Activated T-cell treated with anti-CD3 and anti-CD28 coated beads for 1 hour (primary cell): ENCODE measurements at places on chromosomes 3 and 15.

DNA sequence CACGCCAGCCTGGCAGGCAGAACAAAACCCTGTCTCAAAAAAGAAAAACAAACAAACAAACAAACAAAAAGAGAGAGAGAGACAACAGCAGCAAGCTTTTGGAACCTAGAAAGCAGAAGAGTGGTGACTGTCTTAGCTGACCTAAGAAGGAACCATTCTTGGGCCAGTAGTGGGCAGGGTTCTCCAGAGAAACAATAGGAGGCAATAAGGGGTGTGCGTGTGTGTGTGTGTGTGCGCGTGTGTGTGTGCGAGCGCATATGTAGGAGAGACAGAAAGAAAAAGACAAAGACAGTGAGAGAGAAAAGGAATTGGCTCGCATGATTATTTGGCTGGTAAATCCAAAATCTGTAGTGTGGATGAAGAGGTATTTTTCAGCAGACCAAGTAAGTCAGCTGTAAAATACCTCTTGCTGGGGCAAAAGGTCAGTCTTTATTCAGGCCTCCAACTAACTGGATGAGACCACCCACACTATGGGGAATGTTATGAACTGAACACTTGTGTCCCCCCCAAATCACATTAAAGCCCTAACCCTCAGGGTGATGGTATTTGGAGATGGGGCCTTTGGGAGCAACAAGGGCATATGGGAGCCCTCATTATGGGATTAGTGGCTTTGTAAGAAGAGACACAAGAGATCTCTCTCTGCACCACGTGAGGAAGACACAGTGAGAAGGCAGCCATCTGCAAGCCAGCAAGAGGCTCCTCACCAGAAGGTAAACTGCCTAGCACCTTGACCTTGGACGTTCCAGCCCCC lies 15.1 kb upstream of the BLM start:
- DNase-seq: no peak

- DNase-seq: no peak
These were observed 6.4 kb downstream of the IFT57 start for GRCh38 chr3:108215871-108216270.

DNA sequence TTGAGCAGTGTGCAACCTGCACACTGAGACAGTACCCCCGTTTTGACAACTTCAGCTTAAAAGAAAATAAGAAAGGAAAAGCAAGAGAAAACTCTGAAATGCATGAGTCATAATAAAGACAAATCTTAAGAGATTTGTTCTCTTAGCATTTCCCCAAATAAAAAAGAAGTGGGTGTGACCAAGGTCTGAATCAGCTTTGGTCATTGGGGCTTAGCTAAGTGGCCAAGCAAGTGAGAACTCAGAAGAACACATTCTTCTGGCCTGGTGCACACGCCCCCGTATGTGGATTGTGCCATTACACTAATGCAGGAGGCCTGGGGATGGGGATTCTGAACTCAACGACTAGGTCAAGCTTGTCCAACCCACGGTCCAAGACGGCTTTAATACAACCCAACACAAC lies 56.9 kb upstream of the PDZRN3 start:
- DNase-seq: no peak

GRCh38 chr15:90309020-90309419 lies 43.1 kb upstream of the ZNF774 start:
- no peak for DNase-seq

GRCh38 chr3:17629400-17629799 lies 113.0 kb downstream of the TBC1D5 start:
- no peak for DNase-seq

DNA sequence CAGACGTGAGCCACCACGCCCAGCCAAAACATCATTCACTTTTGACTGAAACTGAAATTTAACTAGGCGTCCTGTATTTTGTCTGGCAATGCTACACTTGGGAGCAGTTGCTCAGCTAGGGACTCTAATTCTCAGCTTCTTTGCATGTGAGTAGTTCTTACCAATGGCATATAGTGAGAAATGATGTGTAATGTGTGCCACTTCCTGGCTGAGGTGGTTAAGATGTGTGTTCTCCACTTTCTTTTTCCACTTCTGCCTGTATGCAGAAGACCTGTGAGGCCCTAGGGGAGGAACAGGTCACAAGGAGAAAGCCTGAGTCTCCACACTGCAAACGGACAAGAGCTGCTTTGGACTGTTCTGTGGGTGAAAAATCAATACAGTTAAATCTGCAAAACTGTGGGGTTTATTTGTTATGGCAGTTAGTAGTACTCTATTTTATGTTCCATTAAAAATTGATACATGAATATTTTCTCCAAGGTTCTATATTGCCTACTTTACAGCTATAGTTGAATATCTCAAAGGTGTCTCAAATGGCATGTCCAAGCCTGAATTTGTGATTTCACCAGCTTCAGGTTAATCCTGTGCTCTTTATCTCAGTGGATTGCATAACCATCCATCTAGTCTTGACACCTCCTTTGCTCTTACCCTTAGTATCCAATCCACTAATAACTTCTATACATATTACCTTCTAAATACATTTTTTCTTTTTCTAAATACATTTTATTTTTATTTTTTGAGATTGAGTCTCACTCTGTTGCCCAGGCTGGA lies 59.3 kb downstream of the NR1D2 start:
- no peak for DNase-seq

GRCh38 chr3:118636841-118637240 lies 397.8 kb downstream of the IGSF11 start:
- DNase-seq: no peak

DNA sequence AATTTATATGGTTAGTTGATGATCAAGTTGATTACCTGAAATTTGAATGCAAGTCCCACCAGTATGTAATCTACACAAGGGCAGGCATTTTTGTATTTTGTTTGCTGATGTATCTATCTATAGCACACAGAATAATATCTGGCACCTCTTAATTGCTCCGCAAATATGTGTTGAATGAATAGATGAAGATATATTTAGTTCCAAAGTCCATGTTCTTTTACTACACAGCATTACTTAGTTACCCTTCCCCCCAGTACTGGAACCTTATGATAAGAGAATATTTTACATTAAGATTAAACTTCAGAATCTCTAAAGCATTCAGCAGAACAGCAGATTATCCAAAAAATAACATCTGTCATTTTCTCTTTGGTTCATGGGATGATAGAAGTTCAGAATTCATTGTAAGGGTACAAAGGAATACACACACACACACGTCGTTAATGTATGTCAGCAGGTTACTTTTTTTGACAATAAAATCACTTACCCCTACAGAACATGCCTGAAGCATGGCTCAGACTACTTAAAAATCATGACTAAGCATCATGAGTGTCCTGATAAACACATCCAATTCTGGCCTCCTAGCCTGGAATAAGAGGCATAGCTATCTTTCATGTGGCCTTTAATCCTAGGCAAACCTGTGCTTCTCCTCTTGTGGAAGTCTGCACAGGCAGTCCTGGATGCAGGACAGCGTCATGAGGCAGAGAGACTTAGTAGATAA lies 148.9 kb upstream of the TBC1D5 start:
- no peak for DNase-seq

DNA sequence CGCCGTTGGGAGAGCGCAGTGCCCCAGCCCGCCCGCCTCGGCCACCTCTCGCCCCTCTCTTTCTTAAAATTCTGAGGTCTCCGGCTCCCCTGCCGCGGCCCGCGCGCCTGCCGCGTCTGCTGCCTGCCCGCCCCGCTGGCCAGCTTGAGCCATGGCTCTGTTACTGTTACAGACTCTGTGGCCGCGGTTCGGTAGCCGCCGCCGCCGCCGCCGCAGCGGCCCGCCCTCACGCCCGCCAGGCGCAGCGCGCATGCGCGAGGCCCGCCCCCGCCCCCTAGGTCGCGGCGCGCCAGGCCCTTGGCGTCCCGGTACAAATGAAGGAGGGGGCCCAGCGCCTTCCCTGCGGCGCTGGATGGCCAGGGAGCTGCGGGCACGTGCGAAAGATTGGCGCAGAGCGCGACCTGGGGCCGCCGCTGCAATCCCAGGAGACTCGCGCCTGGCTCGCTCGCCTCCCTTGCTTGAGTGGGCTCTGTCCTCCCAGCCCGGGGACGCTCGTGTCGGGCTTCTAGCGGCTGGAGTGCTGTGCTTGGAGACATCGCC lies at the start of gene ONECUT1:
Gene ONECUT1, minus strand, starts transcription at position 168 of the 540 bp plus-strand sequence. CDS start 452 bp downstream, outside the sequence.
- no peak for DNase-seq

- no peak for DNase-seq
These were observed 811 bp downstream of the C3orf52 start for GRCh38 chr3:112086875-112087524.

GRCh38 chr15:65583701-65584100 lies 27.2 kb downstream of the INTS14 start:
- peak; percentile 11 for DNase-seq

DNA sequence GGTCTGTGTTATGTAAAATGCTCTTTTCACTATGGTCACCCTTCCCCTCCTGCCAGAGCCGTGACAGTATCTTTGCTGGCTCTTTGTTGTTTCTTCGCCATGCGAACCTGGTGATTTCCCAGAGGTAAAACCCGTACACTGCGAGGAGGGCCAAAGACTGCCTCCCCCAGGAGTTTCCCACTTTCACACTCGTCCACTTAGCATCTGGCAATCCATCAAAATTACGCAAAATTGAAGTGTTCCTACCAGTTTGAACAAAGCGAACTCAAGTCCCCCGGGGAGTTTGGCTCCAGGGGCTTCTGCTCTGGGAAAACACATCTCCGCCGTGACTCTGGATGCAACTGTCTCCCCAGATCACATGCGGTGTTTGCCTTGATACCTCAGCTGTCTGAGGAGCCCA lies 239.9 kb downstream of the FAM43A start:
- no peak for DNase-seq

- no peak for DNase-seq
These were observed 10.8 kb downstream of the CDAN1 start for GRCh38 chr15:42726114-42726513.

- no peak for DNase-seq
These were observed 115.8 kb downstream of the DUT start for GRCh38 chr15:48447058-48447457.

GRCh38 chr3:167798443-167798842 lies 62.9 kb downstream of the SERPINI1 start:
- DNase-seq: no peak

GRCh38 chr3:15040844-15041243 lies 24.3 kb downstream of the MRPS25 start:
- DNase-seq: no peak

GRCh38 chr3:13141991-13142412 lies 68.8 kb upstream of the IQSEC1 start:
- DNase-seq: no peak

DNA sequence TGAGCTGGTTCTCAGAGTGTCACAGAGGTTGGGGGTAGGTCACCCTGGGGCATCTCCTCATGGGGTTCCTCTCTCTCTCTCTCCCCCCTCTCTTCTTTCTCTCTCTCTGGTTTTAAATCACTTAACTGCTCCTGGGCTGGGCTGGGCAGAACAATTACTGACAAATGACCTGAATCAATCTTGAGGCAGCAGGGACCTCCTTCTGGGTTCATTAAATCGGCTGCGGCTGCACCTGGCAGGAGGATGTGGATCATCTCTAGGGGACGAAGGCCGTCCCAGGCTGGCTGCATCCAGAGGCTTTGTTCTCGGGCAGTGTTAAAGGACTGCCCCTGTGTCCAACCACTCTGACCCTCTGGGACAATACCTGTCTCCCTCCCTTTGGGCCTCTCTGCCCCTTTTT lies 143.1 kb downstream of the TLE3 start:
- DNase-seq: no peak
